ENCODE measurements at places on chromosomes 16 and 17. TPM values are rescaled to one million over a fixed set of nuclear protein-coding genes. Genes with fewer than 3 reads are reported as not detected.

DNA sequence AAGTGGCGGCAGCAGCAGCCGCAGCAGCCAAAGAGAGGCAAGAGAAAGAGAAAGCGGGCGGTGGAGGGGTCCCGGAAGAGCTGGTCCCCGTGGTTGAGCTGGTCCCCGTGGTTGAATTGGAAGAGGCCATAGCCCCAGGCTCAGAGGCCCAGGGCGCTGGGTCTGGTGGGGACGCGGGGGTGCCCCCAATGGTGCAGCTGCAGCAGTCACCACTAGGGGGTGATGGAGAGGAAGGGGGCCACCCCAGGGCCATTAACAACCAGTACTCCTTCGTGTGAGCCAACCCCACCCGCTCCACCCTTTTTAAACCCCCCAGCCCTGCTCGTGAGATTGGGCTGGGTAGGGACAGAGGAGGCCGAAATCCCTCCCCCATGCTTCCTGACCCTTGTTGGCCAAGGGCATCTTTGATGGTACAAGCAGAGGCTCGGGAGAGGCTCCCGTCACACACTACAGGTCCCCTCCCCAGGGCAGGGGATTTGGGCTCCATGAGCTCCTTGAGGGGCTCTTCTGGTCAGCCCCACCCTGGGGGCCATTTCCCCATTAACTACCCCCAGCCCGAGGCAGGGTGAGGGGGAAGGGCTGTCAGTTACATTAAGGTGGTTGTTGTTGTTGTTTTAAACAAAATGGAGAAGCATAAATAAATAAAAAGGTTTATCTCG lies 4.6 kb upstream of the ATP2A1 start:
- H3K27ac ChIP-seq, result no peak overlapping the region
- peaks cover 22% of the 10 kb centered on the region for H3K36me3 ChIP-seq
- H3K4me1 ChIP-seq, result peaks cover 10% of the 10 kb centered on the region
- no peak overlapping the region for H3K4me3 ChIP-seq
- peak; percentile 77 for DNase-seq

- no peaks in the 10 kb centered on the region for H3K36me3 ChIP-seq
- H3K27ac ChIP-seq, result no peak overlapping the region
- no peak for DNase-seq
- H3K4me3 ChIP-seq, result no peak overlapping the region
Measured at GRCh38 chr16:85935391-85935973, 36.5 kb downstream of the IRF8 start.

GRCh38 chr17:9028202-9028987 lies 7.1 kb downstream of the NTN1 start:
- DNase-seq, result no peak
- no peak overlapping the region for H3K27ac ChIP-seq
- H3K36me3 ChIP-seq, result no peaks in the 10 kb centered on the region
- no peak overlapping the region for H3K4me3 ChIP-seq
- peaks cover 65% of the 10 kb centered on the region for H3K27me3 ChIP-seq
- peaks cover 53% of the 10 kb centered on the region for H3K4me1 ChIP-seq

CRLF3 gene
- 21.7 TPM for total RNA-seq

CDC27 gene
- 83.3 TPM for total RNA-seq

All from WTC11 (cell line).